ENCODE measurements at places on chromosomes 6 and 20.
A peak's percentile ranks its signal among the peaks of the same experiment; 100 is the strongest.

DNA sequence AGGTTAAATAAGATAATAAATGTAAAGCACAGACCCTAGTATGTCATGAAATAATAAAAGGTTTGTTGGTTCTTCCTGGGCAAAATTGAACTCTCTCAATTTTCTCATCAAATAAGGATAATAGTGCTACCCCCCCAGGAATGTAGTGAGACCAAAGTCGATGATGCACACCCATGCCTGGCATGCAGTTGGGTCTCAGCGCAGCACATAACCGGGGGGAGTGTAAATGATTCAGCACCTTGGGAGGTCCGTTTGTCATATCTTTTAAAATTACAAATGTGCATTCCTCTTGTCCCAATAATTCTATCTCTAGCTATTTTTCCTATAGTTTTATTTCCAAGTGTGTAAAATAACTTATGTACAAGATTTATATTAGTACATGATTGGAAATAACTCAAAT, 31.3 kb upstream of the CCDC167 start:
- peak; percentile 69 for DNase-seq

- DNase-seq = no peak
These were observed 586.6 kb downstream of the KIF16B start for GRCh38 chr20:15986690-15987089.

DNA sequence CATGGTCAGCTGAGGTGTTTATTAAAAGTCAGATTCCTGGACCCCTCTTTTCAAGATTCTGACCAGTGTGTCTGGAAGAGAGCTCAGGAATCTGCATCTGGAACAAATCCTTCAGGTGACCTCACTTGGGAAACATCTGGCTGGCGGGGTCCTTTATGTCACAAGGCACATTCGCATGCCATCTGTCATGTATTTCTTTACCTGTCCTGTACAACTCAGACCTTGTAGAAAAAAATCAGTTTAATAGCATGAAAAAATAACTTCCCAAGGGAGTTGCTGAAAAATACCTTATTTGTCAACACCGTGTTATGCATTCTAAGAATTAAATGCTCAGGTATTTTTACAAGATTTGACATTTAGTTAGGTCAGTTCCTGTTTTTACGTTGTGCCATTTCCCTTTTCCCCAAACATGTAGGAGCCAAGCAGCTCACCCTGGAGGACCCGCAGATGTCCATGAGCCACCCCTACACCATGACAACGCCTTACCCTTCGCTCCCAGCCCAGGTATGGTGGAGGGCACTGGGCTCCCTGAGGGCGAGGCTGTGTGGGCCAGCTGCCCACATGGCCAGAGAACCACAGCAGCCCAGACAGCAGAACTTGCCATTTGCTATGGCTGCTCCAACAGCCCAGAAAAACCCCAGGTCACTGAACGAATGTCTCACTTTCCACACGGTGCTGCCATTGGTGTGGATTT, 4.0 kb downstream of the IRF4 start:
- DNase-seq = no peak

- no peak for DNase-seq
These were observed 360.2 kb downstream of the PREX1 start for GRCh38 chr20:48467622-48468021.

GRCh38 chr6:150458579-150458978, 89.8 kb downstream of the IYD start:
- DNase-seq = no peak

DNA sequence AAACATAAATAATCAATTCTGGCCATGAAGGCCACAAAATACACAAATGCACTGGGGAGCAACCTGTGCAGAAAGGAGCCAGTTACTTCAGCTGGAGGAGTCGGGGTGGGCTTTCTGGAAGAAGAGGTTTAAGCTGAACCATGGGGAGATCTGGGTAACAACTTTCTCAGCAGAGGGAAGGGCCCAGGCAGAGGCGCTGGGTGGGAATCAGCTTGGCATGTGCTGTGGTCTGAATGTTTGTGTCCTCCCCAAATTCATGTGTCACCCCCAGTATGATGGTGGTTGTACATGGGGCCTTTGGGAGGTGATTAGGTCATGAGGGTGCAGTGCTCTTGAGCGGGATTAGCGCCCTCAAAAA, 107.9 kb downstream of the SYCP2 start:
- no peak for DNase-seq

DNA sequence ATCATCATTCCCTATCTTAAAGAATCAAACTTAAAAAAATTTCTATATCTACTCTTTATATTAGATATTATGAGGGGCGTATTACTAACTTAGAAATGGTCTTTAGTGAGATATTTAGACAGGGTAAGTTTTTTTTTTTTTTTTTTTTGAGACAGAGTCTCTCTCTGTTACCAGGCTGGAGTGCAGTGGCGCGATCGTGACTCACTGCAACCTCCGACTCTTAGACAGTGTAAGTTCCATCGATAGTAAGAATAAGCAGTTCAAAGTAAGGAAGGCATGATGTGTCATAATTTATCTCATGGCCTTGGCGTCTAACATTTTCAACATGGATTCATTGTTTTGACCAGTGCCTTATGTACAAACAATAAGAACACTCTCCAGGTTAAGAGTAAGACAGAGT, 72.4 kb downstream of the MLIP start:
- no peak for DNase-seq

- no peak for DNase-seq
These were observed 2.6 kb downstream of the PYGB start for GRCh38 chr20:25250508-25250907.

GRCh38 chr20:16209951-16210361, 363.3 kb downstream of the KIF16B start:
- DNase-seq = peak; percentile 66

DNA sequence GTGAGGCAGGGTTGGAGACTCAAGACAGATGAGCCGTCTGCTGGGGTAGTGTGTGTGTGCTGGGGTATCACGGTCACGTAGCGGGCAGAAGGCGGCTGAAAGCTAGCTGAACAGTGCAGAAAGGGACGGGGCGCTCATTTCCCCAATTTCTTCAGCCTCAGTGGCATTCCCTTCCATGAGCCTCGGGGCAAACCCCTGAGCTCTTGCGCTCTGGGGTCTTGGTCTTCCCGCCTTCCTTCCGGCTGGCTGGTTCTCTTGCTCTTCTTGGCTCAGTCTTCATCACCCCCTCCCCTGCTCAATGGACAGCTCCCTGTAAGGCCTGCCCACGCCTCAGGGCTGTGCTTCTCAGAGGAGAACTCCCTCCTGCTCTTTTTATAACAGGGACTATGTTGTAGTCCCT, 15.5 kb upstream of the TMEM181 start:
- no peak for DNase-seq

- DNase-seq = no peak
These were observed 35.7 kb upstream of the SNRPB2 start for GRCh38 chr20:16694161-16694560.

DNA sequence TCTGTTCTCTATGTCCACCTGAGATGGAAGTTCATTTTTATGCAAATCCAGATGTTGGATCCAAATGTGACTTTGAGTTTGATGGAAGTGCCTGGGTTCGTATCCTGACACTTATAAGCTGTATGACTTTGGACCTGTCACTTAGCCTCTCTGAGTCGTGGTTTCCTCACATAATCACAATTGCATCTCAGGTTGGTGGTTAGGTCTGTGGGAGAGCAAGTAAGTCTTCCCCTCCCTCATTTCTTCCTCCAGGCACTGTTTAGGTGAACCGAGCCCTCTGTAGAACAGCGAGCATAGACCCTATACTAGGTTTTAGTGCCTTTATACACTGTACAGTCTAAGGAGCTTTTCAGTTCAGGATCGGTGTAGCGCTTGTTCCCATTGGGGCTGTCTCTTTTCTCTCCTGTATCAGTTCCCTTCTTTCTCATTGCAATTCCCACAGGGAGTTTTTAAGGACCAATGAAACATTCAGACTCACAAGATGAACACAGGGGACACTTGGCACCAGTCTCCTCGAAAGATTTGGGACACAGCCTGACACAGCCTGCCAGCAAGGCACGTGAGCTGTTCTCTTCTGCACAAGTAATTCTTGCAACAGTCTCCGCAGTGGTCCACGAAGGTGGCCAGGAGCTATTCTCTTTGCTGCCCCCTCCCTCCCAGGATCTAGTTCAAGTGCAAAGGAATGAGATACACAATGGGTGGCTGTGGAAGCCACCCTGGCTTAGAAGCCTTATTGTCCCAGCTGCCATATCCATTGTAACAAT, 11.8 kb downstream of the TOX2 start:
- no peak for DNase-seq

- no peak for DNase-seq
These were observed 3.4 kb downstream of the ADA start for GRCh38 chr20:44648068-44648467.

GRCh38 chr20:54043076-54043967, 27.1 kb downstream of the BCAS1 start:
- DNase-seq = no peak

DNA sequence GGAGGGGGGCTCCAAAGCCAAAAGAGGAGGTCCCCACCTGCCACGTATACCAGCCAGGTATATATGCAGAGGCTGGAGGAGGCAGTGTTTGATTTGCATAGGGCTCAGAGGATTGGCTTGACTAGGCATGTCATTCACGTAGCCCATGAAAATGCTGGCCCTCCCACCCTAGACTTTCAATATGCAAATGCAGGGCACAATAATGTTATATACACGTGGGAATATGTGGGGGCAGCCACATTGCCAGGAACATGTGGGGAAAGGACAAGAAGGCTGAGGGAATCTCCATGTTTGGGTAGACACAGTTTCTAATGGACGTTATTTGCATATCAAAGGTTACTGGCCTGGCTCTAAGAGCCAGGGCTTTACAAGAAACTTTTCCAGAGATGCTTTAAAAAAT, 301.8 kb downstream of the FARS2 start:
- DNase-seq = no peak

DNA sequence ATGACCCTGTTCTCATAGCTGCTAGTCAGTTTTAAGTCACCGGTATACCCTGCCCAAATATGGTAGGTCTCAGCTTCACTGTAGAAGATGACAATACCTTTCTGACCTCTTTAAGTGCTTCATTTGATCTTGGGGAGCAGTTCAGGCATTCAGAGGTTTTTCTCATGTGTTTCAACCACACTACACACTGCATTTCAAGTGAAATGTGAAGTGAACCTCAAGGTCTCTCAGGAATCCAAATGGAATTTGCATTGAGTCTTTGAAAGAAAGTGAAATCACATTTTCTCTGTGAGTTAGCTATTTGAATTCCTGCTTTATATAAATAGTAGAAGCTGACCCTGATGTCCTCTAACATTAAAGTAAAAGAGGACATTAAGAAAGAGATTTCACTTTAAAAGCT, 461.6 kb downstream of the ADGRB3 start:
- no peak for DNase-seq

- no peak for DNase-seq
These were observed 152.9 kb downstream of the SIM1 start for GRCh38 chr6:100311707-100312251.

DNA sequence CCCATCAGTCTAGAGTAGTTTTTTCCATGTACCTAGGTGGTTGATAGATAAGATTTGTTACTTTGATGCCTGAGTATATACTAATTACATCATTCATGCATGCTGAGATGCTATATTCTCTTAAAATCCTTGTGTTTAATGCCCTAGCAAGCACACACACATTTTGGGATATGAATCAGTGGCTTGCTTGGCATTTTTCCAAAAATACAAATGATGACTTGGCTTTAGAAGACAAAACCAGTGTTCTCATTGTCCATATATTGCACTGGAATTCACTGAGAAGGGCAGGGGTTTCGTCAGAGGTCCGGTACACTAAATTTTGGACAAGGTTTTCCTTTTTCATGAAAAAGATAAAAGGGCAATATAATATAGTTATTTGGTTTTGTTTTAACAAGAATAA, 24.9 kb downstream of the GTPBP2 start:
- DNase-seq = peak; percentile 46

- no peak for DNase-seq
These were observed 667.5 kb downstream of the UTRN start for GRCh38 chr6:144952456-144953240.

DNA sequence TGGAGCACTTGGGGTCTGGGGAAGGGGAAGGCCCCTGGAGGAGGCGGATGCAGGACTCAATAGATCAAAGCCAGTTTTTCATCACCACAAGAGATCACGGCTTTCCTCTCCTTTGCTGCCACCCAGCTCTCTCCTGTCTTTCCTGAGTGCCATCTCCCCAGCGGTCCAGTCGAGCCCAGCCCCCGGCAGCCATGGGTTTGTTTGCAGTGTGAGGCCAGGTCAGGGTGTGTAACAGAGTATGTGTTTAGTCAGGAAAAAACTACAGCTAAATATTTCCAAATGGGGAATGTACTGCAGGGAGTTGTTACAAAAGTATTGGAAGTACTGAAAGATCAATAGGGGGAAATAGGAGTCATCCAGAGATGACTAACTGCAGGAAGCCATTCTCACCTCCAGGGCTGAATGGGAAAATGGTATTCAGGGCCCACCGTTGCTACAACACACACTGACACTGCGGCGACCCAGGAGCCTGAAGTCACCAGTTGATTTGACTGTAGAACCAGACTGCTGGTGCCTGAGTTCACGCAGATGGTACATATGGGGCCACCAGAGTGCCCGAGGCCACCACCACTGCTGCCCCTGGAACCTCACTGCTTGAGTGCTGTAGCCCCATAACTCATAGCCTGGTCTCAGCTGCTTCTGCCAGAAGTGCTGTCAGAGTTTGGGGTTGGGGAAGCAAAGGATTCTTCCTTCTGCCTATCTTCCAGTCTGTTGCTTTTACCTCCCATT, 23.6 kb upstream of the FANCE start:
- no peak for DNase-seq

GRCh38 chr6:160583794-160584193, 80.3 kb downstream of the LPA start:
- DNase-seq = no peak

- no peak for DNase-seq
These were observed 7.7 kb upstream of the BICRAL start for GRCh38 chr6:42774201-42774600.

- no peak for DNase-seq
These were observed 37.5 kb downstream of the LAMA4 start for GRCh38 chr6:112216662-112217551.

GRCh38 chr6:139135578-139136545, 982 bp downstream of the HECA start:
- no peak for DNase-seq

DNA sequence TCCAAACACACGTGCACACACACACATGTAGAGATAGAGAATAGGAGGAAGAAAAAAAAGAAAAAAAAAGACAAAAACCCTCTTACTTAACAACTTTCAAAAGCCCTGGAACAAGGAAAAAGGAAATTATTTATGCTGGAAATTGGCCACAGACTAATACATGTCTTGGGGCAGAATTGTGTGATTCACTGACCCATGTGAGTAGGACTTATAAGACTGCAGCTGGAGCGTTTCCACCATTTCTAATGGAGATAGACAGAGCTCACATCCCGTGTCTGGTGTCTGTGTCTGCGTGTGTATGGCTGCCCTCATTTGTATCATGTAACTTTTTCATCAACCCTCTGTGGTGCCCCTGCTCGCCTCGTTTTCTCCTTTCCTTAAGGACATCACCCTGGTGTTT, 99.8 kb upstream of the PDE10A start:
- DNase-seq = no peak
